Gastroesophageal sphincter (tissue), 4 donors: ENCODE measurements at places on chromosomes 7 and 10.

- ATAC-seq: no peak
These were observed 61.7 kb downstream of the PDGFA start for GRCh38 chr7:457814-458510.

GRCh38 chr10:59375990-59376389, 13.6 kb upstream of the FAM13C start:
- no peak for ATAC-seq

DNA sequence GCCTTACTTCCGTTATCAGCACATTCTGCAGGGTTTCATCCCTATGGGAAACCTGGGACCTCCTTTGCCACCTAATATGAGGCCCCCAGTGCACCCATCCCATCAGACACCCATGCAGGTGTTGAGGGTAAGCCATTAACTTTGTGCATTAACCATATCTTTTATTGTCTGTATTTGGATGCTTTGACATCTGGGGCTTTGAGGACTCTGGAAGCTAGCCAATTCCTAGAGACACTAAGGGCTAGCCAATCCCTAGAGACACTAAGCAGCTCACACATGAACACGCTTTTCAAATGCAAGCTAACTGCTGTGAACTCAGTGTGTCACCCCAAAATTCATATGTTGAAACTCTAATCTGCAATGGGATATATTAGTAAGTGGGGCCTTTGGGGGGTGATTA, 272.5 kb upstream of the COBL start:
- no peak for ATAC-seq

- ATAC-seq: no peak
These were observed 19.5 kb downstream of the ANLN start for GRCh38 chr7:36409180-36409579.

DNA sequence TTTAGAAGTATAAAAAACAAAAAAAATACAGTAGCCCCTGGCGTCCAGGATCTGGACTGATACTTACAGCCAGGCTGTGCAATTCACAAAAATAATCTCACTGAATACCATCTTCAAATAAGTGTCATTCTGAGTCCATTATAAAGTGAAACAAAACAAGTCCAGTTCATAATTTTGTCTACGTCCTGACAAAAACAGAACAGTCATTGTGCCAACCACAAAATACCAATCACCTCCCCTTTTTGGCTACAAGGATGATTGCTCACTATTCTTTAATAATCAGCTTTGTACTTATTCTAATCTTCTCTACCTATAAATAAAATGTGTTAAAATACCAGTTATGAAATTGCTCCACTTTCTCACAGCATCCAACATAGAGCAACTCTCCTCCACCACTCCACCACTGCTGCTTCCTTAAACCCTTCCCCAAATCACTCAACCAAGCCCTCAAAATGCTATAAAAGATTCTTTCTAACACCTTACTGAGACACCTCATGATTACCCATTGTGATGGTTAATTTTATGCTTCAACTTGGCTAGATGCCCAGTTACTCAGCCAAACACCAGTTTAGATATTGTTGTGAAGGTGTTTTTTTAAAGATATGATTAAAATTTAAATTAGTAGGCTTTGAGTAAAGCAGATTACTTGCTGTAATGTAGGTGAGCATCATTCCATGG, 479.8 kb upstream of the SEMA3A start:
- ATAC-seq: no peak

DNA sequence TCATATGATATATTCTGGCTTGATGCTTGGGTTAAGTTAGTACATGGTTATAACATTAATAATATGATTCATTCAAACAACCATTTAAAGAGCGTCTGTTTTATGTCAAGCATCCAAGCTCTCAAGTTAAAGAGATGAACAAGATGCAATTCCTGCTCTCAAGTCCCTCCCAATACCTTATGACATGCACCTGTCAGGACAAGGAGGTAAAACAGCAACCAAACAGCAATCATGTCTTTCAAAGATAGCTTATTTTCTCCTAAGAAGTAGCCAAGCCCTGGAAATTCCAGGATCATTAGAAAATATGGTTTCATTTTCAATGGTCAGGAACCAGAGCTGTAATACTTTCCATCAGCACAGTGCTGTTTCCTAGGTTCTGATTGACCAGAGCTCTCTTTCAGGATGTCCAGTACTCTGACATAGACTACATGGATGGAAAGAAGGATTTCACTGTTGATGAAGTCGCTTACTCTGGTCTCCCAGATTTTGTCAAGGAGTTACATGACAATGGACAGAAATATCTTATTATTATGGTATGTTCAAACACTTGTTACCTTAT, 29.0 kb downstream of the MGAM2 start:
- ATAC-seq: no peak

DNA sequence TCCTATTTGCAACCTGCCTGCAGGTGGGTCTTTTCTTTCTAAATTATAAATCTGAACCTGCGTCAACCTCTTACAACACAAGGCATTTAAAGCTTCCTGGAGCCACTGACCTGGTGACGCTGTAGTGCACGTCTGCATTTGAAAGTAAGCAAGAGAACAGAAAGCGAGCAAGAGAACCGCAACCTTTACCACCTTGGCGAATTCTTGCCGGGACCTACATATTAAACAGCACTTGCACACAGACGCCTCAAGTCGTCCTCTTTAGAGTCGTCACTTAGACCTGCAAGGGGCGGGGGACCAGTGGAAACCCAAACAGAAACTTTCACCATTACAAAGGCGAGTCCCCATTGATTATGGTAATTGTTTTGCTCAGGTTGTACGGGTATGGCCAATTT, 9.5 kb downstream of the GLI3 start:
- no peak for ATAC-seq

DNA sequence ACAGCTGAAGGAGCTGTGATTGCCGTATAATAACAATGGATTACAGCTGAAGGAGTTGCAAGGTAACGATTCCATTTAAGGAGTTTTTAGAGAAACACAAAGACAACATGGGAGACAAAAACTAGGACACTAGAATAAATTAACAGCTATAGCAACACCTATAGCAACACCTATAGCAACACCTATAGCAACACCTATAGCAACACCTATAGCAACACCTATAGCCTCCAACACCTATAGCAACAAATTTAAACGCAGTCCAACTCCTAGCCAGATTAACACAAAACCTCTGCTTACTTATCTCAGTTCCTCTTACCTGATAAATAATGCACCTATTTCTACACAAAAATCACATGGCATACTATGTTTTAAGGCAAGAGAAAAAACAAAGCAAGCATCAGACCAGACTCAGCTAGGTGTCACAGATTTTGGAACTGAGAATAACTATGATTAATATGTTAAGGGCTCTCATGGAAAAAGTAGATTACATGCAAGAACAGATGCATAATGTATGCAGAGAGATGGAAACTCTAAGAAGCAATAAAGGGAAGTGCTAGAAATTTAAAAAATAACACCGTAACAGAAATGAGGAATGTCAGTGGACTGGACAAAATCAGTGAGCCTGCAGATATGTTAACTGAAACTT, 55.7 kb upstream of the SRPK2 start:
- no peak for ATAC-seq

DNA sequence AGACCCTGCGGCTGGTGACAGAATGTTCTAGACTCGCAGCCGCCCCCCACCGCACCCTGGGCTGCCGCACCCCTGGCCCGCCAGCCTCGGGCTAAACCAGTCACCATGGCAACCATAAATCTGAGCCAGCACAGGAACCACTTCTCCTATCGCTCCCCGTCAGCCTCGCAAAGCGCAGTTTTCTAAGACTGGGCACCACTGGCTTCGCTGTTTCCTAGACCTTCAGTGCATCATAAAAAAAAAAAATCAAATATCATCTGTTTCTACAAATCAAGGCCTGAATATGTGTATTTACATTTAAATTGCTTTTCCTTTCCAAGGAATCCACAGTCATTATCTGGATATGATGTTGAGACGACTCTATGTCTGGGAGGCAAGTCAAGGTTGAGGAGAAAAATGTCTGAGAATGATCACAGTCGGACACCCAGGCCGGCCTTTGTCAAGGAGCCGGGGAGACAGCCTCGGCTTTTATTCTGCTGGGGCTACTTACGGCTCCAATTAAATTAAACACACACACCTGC, 99.9 kb downstream of the PTPRN2 start:
- no peak for ATAC-seq

DNA sequence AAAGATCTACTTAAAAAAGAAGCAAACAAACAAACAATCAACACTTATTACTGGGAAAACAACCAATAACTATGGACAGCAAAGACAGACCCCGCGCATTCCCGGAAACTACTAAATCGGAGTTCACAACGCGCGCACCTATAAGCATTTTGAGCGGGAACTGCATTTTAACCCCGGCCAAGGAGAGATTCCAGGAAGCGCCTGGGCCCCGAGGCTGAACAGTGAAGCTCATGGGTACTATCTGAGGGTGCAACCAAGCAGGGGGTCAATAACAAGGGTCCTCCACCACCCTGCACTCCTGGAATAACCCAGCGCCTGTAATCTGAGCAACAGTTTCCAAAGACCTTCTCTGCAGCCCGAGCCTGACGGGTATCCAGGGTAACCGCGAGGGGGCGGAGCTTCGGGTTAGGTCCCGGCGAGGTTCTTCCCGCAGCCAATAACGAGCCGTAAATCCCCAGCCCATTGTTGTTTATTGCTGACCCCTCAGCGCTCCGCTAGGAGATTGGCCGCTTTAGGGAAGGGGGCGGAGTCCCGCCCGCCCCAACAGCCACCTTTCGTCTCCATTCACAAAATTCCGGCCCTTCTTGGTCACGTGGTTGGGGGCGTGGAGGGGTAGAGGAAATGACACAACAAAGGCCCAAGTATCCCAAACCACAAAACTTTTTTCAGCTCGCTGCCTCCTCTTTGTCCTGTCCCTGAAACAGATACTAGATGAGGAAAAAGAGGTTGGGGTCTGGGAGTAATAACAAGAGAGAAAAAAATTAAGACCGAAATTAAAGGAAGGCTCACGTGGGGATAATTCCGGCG, 1.7 kb upstream of the ETV1 start:
- ATAC-seq: peak; percentile 97

DNA sequence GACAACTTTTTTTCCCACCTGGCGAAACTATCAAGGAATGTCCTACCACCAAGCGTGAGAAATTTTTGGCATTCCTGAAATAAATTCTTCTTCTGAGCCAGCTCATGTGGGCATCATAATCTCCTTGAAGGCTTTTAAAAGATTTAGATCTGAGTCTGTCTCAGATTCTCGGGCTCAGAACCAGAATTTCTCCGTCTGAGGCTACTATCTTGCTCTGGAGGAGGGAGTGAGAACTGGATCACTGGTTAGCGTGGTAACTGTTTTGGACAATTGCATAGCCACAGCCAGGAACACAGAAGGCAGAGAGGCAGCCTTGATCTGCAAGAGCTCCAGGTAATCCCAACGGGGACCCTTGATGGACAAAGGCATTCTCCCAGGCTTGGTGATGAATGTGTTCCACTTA, 1.0 kb upstream of the PLAC9 start:
- no peak for ATAC-seq

DNA sequence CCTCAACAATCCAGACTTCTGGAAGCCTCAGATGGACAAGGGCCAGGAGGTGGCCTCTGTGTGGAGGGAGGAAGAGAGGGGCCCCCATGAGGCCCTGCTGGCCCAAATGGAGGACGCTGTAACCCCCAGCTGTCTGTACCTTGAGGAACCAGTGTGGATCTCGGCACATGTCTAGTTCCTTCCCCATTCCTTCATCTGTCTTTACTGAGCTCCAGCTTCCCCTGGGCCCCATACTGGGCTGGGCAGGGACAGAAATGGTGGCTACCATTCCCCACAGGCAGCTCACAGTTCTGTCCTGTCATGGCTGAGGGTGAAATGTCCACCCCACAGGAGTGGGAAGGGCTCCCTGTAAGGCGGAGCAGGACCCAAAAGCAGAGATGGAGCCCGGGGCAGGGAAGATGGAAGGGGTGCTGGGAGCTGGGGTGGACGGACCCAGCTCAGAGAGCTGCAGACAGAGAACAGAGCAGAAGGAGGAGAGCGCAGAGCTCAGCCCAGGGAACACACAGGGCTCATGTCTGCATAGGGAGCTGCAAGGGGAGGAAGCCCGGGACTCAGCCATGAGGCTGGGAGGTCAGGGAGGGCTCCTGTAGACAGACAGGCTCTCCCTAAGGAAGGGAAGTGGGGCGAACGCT, 22.8 kb downstream of the ANTXRL start:
- ATAC-seq: no peak

DNA sequence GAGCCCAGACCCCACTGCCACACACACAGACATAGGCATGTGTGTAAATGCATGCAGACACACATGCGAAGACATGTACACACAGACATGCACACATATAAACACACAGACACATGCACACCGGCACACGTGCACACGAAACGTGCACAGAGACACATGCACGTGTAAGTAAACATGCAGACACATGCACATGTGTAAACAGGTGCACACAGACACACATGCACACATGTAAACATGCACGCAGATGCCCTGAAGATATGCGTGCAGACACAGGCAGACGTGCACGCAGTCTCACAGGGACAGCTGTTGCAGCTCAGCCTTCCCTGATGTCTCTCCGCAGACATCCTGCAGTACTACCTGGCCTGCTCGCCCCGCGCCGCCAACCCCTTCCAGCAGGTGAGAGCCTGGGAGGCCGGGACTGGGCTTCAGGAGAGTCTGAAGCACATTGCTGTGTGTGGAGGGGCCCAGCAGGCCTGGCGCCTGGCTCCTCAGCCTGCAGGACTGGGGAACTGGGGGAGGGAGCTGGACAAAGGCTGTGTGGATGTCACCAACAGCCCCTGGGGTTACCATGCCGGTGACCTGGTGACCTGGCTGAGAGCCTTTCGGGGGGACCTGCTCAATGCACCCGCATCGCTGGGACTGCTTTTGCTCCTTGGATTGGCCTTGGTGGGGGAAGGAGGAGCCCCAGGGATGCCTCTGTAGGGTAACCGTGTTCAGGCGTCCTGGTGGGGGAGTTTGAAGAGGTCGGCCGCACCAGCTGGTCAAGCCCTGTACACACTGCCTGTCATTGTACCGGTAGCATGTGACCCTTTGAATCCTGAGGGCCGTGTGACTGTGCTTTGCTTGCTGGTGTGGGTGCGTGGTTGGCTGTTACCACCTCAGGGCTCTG, 20.3 kb downstream of the TTYH3 start:
- no peak for ATAC-seq

DNA sequence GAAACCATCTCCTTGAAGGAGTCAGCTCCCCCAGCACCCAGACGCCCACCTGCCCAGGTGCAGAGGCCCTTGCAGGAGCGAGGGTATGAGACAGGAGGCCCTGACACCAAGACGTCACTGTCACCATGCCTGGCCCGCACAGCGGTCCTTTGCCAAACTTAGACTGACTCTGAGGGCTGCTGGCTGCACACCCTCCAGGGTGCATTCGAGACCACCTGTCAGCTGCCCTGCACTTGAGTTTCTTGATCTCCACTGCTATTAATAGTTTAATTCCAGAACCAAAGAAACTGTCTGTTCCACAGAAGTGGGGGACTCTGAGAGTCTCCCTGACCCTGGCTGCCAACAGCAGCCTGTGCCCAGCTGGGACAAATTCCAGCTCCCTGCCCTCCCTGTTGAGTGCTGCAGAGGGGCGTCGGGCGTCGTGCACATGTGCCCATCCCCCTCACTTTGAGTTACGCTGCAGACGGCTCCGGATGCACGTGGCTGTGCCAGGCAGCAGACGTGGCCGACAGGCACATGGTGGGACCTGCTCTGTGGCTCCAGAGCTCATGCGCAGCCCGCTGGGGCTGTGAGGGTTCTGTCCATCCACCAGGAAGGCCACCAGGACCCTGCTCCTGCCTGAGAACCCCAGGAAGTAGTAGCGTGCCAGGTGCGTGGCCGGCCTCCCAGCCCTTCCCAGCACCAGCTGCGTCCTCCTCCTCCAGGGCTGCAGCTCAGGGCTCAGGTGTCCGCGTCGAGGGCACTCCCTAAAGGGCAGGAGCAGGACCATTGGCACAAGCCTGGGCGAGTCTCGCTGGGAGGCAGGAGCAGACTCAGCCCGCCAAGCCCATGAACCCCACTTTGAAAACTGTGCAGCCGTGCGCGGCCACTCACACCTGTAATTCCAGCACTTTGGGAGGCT, 24.8 kb downstream of the ELFN1 start:
- no peak for ATAC-seq

- ATAC-seq: peak; percentile 98
These were observed at the start of gene ZNF32 for GRCh38 chr10:43648398-43649184. TSS of gene ZNF32 (minus strand) at chr10:43648881. CDS start at chr10:43646133, 2,748 bp downstream.
